ENCODE measurements at places on chromosomes 1 and 21. TPM values are rescaled to one million over a fixed set of nuclear protein-coding genes. Genes with fewer than 3 reads are reported as not detected.

Gene GRIK1
- polyA plus RNA-seq = 1.5 TPM

Gene RNF223
- 0.39 TPM for polyA plus RNA-seq

Gene TNFRSF18
- polyA plus RNA-seq = 0.20 TPM

Gene HSD3B1
- polyA plus RNA-seq = 0.82 TPM

Gene H6PD
- 35.7 TPM for polyA plus RNA-seq

Gene AJAP1
- polyA plus RNA-seq = 1.4 TPM
